ENCODE measurements at places on chromosomes 11 and 22.

DNA sequence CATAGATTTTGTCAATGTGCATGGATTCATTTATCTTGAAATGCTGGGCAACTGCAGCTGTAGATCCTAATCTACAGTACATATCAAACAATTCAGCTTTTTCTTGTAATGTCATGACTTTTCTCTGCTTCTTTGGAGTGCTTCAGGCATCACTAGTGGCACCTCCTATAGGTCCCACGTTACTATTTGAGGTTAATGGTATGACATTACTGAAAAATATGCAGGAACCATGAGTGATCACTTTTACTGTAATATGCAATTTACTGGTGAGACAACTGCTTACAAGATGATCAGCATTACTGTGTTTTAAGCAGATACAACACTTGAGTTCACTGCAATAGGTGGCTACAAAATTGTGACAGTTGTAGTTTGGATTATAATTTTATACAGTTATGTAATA is 3.0 kb downstream of the CENATAC start:
- no peak for DNase-seq

DNA sequence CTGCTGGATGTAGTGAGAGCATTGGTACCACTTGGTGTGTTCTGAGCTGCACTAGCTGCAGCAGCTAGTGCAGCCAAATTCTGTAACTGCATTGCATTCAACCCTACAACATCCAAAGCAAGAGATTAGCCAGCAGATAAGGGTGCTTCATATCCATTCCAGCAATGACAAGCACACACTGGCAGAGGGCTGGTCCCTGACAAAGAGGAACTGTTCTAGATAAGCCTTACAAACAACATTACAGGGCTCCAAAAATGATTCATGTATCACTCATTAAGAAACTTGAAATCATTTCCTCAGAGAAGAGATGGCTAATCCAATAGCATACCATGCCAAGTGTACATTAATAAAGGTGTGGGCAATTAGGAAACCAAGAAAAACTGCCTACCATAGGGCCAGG is 28.4 kb upstream of the RAPSN start:
- no peak for DNase-seq

DNA sequence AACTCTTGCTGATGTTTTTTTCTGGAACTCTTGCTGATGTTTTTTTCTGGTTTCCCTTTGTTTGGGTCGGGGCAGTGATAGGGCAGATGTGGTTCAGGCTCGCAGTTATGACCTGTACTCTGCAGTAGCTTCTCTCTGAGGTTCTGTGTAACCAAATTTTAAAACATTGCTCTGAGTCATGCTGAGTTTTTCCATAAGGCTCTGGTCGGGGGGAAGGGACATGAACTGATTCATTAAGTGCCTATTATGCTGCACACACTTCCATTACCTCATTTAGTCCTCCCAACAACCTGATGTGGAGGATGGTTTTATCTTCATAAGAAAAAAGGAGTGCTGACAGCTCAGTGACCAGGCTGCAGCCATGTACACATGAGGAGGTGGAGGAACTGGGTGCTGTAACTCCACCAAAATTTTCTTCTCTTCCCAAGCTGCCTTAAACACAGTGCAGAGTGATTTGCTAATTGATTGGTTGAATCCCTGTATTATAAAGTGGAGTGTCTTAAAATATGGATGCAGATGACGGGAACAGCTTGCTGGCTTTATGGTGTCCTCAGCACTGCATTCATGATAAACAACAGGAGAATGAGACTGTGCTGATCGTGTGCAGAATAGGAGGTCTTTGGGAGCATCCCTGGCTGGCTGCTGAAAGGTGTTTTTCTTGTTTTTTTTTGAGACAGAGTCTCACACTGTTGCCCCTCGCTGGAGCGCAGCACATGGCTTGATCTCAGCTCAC is 19.1 kb downstream of the TNRC6B start:
- no peak for DNase-seq

DNA sequence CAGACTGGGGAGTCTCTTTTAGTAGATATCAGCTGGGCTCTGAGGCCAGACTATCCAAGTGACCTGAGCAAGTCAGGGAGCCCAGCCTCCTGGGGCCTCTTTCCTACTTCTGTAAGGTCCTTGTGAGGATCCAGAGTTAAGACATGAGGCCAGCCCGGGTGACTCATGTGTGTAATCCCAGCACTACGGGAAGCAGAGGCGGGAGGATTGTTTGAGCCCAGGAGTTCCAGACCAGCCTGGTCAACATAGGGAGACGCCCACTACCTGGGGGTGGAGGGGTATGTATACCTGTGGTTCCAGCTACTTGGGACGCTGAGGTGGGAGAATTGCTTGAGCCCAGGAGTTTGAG is 36.9 kb upstream of the POLA2 start:
- DNase-seq = no peak

GRCh38 chr11:78787696-78788095 is 213.0 kb upstream of the NARS2 start:
- DNase-seq = no peak

- DNase-seq = no peak
These were observed 56.8 kb upstream of the FGF3 start for GRCh38 chr11:69876013-69876412.

GRCh38 chr11:48094643-48095339 is 114.4 kb downstream of the PTPRJ start:
- no peak for DNase-seq

- no peak for DNase-seq
These were observed 634.1 kb downstream of the TBC1D22A start for GRCh38 chr22:47396515-47396914.

DNA sequence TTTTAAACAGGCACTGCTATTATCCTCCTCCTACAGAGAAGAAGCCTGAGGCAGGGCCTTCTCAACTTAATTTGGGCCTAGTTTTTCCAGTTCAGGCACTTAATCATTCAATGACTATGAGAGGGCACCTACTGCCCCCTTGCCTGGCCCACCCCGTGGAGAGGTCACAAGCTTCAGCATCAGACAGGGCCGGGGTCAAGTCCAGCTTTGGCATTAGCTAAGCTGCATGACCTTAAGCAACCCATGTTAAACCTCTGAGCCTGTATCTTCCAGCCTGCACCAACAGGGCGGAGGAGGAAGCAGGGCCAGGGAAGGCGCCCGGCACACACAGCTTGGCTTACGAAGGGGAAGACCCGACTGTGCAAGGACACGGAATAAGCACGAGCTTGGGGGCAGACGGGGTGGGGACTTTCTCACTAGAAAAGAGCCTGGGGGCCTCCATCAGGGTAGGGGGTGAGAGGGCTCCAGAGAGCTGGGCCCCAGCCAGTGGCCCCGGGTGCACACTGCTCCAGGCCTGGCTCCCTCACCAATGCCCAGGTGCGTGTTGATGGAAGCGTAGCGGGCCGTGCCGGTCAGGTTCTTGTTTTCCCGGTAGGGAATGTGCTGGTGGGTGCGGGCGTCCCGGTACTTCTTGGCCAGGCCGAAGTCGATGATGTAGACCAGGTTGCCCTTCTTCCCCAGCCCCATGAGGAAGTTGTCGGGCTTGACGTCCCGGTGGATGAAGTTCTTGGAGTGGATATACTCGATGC is 16.9 kb downstream of the CSNK1E start:
- DNase-seq = no peak

- no peak for DNase-seq
These were observed 99.9 kb upstream of the GUCY1A2 start for GRCh38 chr11:107118025-107118720.
